ENCODE measurements at places on chromosomes 5 and 9.
A peak's percentile ranks its signal among the peaks of the same experiment; 100 is the strongest.

DNA sequence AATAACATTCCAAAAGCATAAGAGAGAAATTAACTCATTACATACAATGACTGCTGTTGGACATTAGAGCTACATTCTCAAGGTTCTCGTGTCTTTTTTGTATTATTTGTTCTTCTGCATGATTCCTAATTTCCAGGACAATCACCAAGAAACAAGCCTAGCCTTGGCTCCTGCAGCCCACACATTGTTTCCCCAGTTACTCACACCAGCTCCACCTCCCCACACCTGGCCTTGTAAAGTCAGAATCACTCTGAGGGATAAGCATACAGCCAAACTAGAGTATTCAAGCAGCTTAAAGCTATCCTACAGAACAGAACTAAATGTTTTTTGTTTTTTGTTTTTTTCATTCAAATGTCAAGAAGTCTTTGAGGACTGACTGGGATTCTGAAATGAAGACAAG is 189.2 kb downstream of the HINT1 start:
- DNase-seq = no peak

DNA sequence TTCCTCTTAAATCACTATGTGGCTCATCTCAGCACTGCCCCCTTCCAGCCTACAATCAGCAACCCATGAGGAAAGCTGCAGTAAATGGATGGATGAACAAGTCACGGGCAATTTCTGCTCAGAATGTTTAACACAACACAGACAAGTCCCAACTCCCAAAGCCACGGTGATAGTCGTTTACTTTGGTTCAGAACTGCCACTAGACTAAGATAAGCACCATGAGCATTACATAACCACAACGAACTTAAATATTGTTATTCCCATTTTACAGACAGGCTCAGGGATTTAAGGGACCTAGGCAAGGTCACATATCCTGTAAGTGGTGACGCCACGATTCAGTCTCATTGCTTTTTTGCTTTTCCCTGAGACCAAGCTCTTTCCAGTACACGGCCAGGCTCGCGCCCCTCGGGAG is 2.0 kb upstream of the SMIM27 start:
- peak; percentile 3 for DNase-seq

GRCh38 chr5:56512313-56512996 is 279.3 kb upstream of the ANKRD55 start:
- no peak for DNase-seq

DNA sequence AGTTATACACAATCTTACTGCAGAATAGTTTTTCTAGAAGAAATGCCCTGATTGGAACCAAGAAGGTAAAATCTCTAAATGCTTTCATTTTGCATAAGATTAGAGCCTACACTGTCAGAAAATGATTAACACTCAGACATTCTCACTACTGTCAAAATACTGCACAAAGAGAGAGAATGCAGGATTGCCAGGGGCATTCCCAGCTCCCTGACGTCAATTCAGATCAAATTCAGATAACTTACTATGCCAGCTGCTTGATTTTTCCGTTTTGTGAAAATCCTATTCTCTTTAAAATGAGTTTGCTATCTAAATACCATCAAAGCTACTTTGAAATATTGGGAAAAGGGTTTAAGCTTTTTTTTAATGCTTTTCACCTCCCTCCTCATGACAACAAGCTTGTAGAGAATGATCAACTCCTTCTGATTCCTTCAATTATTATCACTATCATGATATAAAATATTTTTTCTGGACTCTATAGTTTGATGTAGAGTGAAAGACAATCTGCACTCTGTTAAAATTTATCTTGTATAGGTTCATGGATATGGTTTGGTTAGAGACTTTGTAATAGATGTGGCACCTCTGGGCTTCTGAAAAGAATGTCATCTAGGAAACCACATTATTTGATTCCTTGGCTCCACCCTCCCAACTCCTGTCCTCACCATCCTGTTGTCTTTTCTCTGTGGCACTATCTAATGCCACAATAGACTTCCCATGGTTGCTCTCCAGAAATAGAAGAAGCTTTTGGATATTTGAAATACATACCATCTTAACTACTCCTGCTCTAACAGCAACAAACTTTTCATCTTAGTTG is 407.7 kb downstream of the PDE4D start:
- DNase-seq = peak; percentile 84

GRCh38 chr5:32319392-32319791 is 6.7 kb upstream of the MTMR12 start:
- no peak for DNase-seq

GRCh38 chr5:67679184-67679841 is 482.7 kb upstream of the CD180 start:
- DNase-seq = no peak

GRCh38 chr5:118293378-118293777 is 695.0 kb downstream of the DTWD2 start:
- no peak for DNase-seq

DNA sequence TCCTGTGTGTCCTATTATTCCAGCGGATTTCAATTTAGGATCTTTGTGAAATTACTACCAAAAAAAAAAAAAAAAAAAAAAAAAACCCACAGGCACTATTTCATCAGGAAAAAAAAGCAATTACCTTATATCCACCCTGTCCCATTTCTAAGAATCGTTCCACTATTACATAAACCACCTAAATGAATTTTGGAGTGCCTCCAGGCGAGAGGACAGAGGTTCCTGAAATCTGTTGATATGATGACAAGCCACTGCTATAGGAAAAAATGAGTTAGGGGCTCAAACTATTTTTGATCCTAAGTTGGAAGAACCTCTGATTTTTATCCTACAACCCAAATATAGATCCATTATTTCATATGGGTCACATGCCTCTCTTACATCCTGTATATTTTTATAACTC is 177.9 kb downstream of the GNAQ start:
- DNase-seq = no peak

GRCh38 chr5:2277886-2278285 is 395.2 kb upstream of the IRX4 start:
- DNase-seq = no peak

DNA sequence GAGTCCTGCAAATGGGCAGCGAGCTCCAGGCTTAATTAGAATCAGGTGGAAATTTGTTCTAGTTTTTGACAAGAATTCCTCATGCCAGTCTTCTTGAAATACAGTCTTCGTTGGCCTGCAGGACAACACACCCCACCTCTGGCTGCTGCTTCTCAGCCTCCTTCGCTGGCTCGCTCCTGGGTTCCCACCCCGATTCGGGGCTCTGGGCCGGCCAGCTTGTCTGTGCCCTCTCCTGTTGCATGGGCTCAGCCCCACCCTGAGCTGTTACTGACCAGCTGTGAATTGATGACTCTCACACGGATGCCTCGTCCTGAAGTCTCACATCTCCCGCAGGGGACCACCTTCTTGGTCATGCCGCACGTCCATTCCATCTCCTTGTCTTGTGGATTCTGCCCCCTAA is 21.0 kb downstream of the PSD2 start:
- no peak for DNase-seq

- peak; percentile 74 for DNase-seq
Observed at GRCh38 chr5:32190095-32190494, 16.0 kb upstream of the GOLPH3 start.

GRCh38 chr9:118269623-118270022 is 565.4 kb downstream of the TLR4 start:
- no peak for DNase-seq

GRCh38 chr5:362978-363765 is 41.7 kb downstream of the AHRR start:
- no peak for DNase-seq

DNA sequence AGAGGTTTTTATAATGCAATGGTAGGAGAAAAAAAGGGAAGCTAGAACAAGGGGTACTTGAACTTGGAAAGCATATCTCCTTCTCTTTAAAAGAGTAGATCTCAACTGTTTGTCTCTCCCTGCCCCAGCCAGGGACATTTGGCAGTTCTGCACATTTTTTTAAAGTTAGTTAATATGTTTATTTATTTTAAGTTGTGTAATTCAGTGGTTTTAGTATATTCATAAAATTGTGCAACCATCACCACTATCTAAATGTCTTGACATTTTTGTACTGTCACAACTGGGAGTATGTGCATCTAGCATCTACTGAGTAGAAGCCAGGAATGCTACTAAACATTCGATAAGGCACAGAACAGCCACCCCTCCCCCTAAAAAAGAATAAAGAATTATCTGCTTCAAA is 103.5 kb upstream of the DPYSL3 start:
- no peak for DNase-seq

DNA sequence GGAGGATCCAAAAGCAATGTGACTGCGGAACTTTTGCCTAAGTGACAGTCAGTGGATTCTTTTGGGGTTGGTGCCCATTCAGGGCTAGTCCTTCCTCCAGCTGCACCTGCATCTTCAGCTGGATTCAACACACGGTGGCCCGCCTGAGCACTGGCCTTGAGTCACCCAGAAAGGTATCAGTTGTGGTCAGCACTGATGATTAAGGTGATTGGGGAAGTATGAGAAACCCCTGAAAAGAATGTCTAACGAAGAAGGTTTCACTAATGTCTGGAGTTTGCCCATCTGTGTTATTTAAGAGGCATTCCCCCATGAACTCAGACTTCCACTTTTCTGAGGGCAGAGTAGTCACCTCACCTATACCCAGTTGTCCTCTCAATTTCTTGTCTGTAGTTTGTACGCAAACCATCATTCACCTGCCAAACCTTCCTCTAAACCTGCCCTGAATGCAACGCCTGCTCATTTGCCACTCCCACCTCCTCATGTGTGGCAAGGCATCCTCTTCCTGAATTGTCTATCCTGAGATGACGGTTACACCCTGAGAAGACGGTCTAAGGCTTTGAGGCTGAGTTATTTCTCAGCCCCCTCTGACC is 27.2 kb downstream of the CSF2 start:
- no peak for DNase-seq

DNA sequence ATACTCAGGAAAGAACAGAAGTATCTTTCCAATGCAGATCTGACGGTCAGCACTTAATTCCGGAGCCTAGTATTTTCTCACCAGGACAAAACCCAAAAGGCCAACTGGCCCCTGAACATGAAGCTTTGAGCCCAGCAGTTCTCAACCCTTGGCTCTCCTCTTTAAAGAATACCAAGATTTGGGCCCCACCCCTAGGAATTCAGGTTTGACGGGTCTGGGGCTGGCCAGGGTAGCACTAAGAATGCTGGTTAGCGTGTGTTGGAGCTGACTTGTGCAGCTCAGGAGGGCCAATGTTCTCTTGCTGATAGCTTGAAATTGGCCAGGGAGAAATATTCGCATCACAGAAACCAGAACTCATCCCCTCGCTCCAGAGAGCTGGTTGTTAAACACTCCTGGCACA is 88.3 kb upstream of the PTCH1 start:
- no peak for DNase-seq

GRCh38 chr9:93085676-93086075 is 10.3 kb upstream of the CARD19 start:
- no peak for DNase-seq

DNA sequence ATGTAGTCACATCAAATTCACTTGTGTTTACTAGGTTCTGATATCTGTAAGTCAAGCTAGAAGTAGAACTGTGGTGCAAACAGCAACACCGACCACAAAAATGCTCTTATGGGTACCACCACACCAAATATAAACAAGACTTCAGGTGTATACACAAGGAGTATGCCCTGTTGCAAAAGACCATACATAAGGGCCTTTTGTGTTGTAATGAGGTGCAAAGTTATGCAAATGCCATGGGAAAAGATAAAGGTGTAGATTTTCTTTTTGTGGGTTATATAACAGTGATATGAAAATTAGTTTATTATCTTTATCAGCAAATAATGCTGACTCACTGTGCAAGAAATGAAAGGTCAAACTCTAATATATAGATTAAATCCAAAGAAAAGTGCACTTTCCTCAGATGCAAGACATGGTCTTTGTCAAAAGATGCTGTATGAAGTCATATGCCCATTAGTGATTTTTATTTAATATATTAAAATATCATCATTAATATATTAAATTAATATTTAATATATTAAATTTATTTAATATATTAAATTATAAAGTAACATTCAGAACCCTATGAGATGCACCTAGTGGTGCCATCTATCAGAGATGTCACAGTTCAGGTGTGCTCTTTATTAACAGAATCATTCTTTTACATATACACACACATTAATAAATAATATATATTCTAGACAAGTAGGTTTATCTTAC is 26.7 kb upstream of the ALDH1A1 start:
- no peak for DNase-seq

DNA sequence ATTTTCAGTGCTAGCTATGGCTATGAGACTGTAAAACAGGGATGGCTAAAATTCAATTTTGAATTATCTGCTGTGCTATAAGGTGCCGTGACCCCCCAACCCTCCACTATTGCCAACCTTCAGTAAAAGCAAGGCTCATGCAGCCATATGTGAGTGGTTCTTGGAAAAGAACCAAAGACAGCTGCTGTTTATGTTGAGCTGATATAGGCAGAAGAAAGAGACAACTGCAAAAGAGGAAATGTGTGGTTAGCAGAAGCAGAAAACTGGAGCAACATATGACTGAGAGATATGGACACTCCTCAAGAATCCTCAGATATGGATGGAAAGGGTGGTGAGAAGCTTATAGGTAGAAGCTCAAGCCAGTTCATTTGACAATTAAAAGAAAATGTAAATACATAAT is 200.3 kb downstream of the TLE1 start:
- DNase-seq = peak; percentile 9

DNA sequence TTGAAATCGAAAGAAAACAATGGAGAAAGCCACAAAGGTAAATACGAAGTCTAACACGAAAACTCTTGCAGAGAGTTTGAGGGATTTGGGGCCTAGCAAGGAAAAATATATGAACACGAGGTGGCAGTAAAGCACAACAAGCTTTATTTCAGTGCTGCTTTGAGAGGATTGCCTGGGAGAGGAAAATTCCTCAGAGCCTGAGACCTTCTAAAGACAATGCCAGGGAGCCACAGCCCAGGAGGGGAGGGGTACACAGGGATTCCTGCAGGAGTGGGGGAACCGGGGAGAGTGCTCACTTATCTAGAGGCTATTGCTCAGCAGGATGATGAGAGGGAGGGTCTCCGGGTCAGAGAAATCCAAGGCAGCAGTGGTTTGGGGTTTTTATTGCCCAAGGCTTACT is 134.9 kb upstream of the ADCY2 start:
- peak; percentile 27 for DNase-seq

DNA sequence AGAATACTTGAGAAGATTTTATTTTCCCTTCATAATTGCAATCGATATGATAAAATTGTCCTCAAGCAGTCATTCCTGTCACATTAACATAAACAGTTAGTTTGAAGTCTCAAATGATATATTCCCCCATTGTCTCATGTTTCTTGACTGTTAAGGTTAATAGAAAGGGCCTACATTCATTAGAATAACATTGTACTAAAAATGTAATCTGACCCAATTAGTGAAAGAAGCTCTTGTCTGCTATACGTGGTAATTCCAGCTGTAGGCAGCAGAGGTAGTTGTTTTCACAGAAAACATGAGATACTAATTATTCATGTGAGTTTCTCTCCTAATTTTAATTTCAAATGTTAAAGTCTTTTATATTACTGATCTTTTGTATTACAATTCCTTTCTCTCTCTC is 25.9 kb upstream of the AP3B1 start:
- peak; percentile 25 for DNase-seq

- DNase-seq = peak; percentile 1
Observed at GRCh38 chr9:20321423-20322082, 300.7 kb downstream of the MLLT3 start.

DNA sequence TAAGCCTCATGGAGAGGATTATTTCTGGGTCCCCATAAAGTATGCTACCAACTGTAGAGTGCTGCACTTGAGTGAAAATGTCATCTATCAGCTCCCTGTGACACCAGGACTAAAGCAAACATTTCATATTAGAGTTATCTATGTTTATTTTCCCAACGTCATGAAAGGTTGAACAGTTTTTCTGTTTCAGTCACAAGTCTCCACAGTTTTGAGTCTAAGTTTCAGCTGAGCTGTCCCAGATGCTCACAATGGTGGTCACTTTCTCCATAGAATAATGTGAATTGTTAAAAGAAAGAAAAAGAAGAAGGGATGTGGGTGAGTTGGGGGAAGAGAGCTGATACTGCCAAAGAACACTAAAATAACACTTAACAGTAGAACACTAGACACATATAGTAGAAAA is 126.3 kb upstream of the C9orf72 start:
- DNase-seq = no peak

Measured in RPMI7951 (cell line).